ENCODE measurements at places on chromosomes 6 and 20. TPM values are rescaled to one million over a fixed set of nuclear protein-coding genes. Genes with fewer than 3 reads are reported as not detected.

NRM gene
- 39.0 TPM for total RNA-seq

PPP1R11 gene
- 28.8 TPM for total RNA-seq

- no peak overlapping the region for H3K4me3 ChIP-seq
- no peak overlapping the region for H3K27ac ChIP-seq
- H3K27me3 ChIP-seq: no peaks in the 10 kb centered on the region
- no peaks in the 10 kb centered on the region for H3K36me3 ChIP-seq
- peaks cover 12% of the 10 kb centered on the region for H3K4me1 ChIP-seq
Observed at GRCh38 chr6:139881728-139882211, 507.3 kb upstream of the CITED2 start.

GRCh38 chr6:116866281-116866871 is 10.7 kb upstream of the RFX6 start:
- peak; percentile 5 for DNase-seq
- no peaks in the 10 kb centered on the region for H3K36me3 ChIP-seq
- H3K4me1 ChIP-seq: no peaks in the 10 kb centered on the region
- H3K27ac ChIP-seq: no peak overlapping the region

DNA sequence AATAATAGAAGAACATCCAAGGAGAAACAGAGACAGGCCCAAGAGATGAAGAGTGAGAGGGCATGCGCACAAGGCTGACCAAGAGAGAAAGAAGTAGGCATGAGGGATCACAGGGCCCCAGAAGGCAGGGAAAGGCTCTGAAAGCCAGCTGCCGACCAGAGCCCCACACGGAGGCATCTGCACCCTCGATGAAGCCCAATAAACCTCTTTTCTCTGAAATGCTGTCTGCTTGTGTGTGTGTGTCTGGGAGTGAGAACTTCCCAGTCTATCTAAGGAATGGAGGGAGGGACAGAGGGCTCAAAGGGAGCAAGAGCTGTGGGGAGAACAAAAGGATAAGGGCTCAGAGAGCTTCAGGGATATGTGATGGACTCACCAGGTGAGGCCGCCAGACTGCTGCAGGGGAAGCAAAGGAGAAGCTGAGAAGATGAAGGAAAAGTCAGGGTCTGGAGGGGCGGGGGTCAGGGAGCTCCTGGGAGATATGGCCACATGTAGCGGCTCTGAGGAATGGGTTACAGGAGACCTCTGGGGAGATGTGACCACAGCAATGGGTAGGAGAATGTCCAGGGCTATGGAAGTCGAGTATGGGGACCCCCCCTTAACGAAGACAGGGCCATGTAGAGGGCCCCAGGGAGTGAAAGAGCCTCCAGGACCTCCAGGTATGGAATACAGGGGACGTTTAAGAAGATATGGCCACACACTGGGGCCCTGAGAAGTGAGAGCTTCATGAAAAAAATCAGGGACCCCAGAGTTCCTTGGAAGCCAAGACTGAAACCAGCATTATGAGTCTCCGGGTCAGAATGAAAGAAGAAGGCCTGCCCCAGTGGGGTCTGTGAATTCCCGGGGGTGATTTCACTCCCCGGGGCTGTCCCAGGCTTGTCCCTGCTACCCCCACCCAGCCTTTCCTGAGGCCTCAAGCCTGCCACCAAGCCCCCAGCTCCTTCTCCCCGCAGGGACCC is 981 bp upstream of the TNF start:
- peak overlapping the region; percentile 96 for H3K27ac ChIP-seq
- no peaks in the 10 kb centered on the region for H3K36me3 ChIP-seq
- no peaks in the 10 kb centered on the region for H3K27me3 ChIP-seq

DNA sequence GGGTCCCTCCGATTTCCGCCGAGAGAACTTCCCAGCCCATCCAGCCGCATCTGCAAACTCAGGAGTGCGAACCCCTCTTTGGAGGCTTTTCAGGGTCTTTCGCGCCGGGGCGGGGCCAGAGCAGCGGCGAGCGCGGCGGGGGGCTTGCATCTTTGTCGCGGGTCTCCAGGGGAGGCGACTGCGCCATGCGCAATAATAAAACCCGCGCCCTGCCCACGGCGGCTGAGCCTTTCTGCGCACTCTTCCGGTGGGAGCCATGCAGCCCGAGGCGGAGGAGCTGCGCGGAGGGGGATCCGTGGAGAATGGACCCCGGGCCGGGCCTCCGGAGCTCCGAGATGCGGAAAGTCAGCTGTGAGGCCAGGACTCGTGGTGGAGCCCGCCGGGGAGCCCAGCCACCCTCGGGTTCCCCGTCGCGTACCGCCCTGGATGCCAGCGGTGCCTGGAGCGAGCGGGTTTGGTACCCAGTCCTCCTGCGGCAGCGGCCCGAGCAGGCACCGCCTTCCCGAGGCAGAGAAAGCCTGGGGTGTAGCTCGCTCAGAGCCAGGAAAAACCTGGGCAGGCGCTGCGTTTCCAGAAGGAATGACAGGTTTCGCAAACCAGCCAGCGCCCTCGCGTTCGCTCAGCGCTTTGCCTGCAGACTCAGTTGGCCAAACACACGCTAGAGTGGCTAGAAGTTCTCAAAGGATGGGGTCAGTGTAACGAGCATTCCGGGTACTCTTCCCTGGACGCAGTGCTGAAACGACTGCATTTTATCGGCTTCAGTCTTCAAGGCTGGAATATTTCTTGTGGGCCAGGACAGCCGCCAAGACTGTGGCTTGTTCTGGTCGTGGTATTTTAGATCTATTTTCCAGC is 1.2 kb downstream of the AKAP12 start:
- no peak for DNase-seq
- H3K4me3 ChIP-seq: no peak overlapping the region
- no peaks in the 10 kb centered on the region for H3K36me3 ChIP-seq
- peaks cover 24% of the 10 kb centered on the region for H3K27me3 ChIP-seq
- no peak overlapping the region for H3K27ac ChIP-seq

GRCh38 chr20:62269871-62270270 is 31.6 kb downstream of the OSBPL2 start:
- peaks cover 11% of the 10 kb centered on the region for H3K36me3 ChIP-seq
- no peaks in the 10 kb centered on the region for H3K4me1 ChIP-seq
- no peak overlapping the region for H3K4me3 ChIP-seq
- no peaks in the 10 kb centered on the region for H3K27me3 ChIP-seq
- no peak for DNase-seq
- H3K27ac ChIP-seq: no peak overlapping the region
